ENCODE measurements at places on chromosomes 6 and 20.

DNA sequence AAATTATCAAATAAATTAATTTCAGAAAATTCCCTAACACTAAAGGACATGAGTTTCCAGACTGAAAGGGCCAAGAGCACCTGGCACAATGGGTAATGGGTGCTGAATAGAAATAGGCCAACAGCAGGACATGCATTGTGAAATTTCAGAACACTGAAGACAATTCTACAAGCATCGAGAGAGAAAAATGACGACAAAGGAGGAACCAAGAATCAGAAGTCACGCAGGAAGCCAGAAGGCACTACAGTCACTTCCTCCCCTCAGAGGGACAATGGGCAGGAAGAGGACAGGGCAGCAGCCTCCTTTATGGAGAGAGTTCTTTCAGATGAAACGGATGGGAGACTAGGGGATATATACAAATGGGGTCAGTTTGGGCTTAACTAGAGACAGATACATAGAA is 29.6 kb downstream of the PCNA start:
- DNase-seq, result no peak

DNA sequence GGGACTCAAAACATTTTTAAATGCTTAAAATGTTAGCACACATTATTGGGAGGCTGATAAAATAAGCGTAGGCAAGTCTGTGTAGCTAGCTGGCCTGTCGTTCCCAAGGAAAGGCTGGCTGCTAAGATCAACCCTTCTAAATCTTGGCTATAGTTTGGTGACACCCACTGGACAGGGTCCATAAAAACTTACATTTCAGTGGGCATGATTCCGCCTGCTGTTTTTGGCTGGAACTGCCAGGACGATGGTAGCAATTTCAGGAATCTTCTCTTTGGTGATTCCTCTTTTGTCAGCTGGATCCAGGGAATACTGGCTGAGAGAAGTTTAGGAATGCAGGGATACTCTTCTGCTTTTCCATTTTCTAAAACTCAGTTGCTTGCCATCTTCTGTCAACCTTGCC is 162.2 kb downstream of the NKAIN2 start:
- DNase-seq, result no peak

DNA sequence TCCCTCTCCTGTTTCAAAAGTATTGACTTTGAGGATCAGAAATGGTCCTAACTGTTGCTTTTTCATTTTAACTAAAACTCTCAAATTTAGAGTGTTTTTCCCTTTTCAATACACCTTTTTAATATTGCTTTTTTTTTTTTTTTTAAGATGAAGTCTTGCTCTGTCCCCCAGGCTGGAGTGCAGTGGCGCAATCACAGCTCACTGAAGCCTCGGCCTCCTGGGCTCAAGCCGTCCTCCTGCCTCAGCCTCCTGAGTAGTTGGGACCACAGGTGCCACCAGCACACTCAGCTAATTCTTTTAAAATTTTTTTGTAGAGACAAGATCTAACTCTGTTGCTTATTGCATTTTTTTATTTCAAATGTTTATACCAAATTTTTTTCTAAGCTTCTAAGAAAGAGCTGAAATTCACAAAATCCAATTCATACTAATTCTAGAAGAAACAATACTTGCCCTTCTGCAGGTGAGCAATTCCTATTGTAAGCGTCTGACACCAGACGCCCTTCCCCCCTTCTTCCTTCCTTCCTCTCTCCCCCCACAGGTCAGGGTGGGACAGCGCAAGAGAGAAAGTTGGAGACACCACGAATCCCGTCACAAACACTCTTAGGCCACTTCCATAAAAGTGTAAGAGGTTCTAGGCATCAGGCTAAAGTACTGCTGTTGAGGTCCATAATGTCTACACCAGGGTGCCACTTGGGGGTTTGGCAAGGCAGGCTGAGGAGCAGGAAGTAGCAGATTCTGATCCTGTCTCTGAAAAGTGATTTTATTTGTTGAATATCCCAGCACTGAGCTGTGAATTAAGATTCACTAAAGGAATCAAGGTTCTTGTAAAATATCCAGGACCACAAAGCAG is 12.8 kb downstream of the DLL1 start:
- DNase-seq, result no peak

- no peak for DNase-seq
Observed at GRCh38 chr6:53591873-53592272, 47.0 kb upstream of the GCLC start.

- DNase-seq, result no peak
Observed at GRCh38 chr6:24228123-24228522, 102.1 kb downstream of the NRSN1 start.

DNA sequence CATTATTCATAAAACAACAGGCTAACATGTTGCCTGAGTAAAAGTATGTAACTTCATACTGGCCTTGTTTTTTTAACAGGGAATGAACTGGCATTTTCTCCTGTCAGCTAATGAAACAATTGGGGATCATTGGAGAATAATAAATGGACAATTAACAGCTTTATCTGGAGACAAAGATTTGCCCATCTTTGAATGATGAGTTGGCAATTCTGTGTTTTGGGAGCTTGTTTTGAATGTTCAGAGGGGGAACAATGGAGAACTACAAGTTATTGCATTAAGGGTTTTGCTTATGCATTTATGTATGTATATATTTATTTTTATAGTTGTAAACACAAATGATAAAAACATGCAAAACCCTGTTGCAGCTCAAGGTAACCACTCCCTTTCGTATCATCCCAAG is 150.3 kb downstream of the CBLN4 start:
- no peak for DNase-seq

- no peak for DNase-seq
Observed at GRCh38 chr6:124260337-124260736, 456.7 kb downstream of the NKAIN2 start.

- no peak for DNase-seq
Observed at GRCh38 chr6:55826941-55827340, 48.4 kb downstream of the BMP5 start.

DNA sequence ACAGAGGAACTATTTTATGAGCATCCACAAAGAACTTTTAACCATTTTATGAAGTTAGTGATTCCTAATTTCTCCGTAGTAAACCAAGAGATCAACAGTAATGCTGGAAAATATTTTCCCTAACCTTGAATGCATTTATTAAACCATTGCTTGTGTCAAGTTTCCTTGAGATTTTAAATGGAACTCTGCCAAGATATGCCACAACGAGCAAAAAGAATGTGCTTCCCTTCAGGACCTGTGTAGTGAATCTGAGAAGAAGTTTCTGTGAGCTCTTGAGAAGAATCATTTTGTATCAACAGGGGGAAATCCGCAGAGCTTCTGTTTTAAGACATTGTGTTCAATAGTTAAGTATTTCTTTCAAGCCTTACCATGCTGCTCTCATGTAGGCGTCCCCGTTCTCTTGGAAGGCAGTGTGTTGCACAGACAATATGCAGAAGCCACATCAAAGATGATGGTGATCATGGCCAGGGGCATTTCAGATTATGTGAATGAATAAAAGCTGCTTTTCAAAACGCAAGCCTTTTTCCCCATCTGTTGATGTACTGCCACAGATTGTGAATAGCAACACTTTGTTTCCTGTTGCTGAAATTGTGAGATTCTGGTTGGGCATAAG is 439.8 kb downstream of the BMP2 start:
- DNase-seq, result no peak

DNA sequence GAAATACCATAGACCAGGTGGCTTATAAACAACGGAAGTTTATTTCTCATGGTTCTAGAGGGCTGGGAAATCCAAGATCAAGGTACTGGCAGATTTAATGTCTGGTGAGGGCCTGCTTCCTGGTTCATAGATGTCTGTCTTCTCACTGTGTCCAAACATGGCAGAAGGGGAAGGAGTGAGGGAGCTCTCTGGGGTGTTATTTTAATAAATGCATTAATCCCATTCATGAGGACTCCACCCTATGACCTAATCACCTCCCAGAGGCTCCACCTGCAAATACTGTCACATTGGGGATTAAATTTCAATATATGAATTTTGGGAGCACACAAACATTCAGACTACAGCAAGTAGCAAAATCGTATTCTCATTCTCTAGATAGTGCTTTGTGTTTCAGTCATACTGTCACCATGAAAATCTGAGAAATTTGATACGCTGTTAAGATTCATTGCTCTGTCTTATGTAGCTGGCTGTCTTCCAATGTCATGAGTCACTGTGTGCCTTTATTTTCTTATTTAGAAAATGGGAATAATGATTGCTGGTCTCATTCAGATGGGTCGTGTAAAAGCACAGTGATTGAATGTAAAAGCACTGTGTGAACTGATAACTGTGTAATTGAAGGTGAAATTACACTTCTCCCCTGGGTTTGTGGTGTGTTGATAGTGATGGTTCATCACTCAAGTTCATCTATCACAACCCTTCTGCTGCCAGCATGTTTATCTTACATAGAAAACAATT is 8.9 kb upstream of the ERVFRD-1 start:
- no peak for DNase-seq

DNA sequence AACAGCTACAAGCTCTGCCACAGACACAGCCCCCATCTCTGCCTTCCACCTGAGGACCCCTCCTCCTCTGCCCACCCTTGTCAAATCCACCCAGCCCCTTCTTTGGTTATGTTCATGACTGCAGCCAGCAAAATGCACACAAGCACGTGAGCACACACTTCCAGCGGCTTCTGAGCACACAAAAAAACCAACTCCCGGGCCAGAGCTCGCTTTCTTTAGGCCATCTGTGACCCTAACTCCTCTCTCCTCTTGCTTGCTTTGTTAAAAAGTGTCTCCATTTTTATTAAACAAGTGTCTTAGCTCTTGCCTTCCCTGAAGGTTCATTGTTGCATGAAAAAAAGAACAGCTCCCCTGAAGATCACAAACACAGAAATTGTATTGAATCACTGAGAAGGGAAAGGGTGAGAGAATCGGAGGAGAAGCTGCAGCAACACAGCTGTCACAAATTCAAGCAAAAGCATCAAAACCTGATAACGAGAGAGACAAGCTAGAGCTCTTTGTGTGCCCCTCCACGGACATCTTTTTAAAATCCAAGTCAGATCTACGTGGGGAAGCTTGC is 142.1 kb downstream of the CD83 start:
- no peak for DNase-seq

GRCh38 chr6:31010393-31011060 is at the start of gene MUC22:
Gene MUC22 (plus strand): TSS chr6:31010474. CDS start chr6:31010707, 233 bp downstream.
- DNase-seq, result no peak

- DNase-seq, result no peak
Observed at GRCh38 chr20:47191074-47191673, 165.3 kb downstream of the ZMYND8 start.

- no peak for DNase-seq
Observed at GRCh38 chr20:15949391-15949790, 623.9 kb downstream of the KIF16B start.

- DNase-seq, result no peak
Observed at GRCh38 chr6:102438171-102438570, 1044.7 kb downstream of the GRIK2 start.

- no peak for DNase-seq
Observed at GRCh38 chr6:80077067-80077466, 29.4 kb upstream of the BCKDHB start.

DNA sequence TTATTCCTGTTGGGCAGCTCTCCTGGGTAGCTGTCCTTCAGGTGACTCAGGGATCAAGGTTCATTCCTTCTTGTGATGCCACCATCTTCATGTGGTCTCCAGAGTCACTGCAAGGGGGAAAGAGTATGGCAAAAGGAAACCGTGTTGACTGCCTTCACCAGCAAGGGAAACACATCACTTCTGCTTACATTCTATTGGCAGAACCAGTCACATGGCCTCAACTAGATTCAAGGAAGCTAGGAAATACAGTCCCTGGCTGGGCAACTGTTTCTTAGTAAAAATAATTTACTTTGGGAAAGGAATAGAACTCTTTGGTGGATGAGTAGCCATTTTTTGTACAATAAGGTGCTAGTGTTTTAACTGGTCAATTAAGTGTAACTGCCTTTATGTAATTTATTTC is 5.3 kb downstream of the ANKRD6 start:
- DNase-seq, result no peak

DNA sequence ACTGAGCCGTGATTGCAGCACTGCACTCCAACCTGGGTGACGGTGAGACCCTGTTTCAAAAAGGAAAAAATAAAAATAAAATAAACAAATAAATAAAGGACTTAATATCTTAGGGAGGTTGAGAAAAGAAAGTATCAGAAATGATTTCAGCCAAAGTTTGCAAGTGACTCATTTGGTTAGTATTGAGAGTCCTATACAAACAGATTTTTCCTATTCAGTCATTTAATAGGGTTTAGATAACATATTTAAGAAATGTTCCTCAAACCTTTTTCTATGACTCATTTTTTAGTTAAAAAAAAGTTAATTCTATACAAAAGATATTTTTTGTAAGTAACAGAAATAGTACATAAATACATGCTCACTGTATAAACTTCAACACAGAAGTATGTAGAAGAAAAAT is 235.1 kb downstream of the GJA1 start:
- no peak for DNase-seq

- no peak for DNase-seq
Observed at GRCh38 chr6:34189806-34190503, 44.1 kb upstream of the GRM4 start.

DNA sequence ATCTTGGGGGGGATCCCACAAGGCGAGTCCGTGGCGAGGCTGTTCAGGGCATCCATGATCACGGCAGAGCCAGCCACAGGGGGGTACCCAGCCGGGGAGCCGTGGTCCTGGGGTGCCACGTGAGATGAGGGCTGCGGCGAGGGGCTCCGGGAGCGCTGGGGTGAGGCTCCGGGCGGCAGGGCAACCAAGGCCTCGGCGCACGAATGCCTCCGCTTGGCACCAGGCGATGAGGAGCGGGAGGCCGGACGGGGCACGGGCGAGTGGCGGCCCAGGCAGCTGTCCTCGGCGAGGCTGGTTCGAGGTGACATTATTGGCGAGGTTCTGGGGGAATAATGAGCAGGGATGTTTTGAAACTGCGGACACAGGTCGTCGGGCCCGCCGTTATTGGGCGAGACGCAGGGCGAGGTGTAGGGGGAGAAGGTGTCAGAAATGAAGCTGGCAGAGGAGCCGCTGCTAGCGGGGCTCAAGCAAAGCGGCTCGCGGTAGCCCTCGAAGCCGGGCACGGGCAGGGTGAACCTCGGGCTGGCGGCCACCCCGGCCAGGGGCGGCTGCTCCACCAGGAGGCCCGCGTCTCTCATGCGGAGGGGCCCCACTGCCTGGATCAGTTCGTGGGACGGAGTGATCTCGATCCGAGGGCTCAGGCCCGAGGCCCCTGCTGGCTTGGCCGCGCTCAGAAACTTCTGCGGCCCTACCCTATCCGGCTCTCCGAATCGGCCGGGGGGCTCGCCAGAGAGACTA is 19.1 kb downstream of the NFATC2 start:
- no peak for DNase-seq

- DNase-seq, result no peak
Observed at GRCh38 chr20:63911176-63911575, 16.2 kb downstream of the DNAJC5 start.
